ENCODE measurements at places on chromosomes 4 and X.

GRCh38 chr4:185395238-185395955 is at the start of gene LRP2BP:
Gene LRP2BP (minus strand): TSS chr4:185395924. CDS start chr4:185378186, 17,738 bp downstream.
- no peak for DNase-seq

- DNase-seq = no peak
Observed at GRCh38 chr4:184039963-184040383, 134.9 kb downstream of the STOX2 start.

DNA sequence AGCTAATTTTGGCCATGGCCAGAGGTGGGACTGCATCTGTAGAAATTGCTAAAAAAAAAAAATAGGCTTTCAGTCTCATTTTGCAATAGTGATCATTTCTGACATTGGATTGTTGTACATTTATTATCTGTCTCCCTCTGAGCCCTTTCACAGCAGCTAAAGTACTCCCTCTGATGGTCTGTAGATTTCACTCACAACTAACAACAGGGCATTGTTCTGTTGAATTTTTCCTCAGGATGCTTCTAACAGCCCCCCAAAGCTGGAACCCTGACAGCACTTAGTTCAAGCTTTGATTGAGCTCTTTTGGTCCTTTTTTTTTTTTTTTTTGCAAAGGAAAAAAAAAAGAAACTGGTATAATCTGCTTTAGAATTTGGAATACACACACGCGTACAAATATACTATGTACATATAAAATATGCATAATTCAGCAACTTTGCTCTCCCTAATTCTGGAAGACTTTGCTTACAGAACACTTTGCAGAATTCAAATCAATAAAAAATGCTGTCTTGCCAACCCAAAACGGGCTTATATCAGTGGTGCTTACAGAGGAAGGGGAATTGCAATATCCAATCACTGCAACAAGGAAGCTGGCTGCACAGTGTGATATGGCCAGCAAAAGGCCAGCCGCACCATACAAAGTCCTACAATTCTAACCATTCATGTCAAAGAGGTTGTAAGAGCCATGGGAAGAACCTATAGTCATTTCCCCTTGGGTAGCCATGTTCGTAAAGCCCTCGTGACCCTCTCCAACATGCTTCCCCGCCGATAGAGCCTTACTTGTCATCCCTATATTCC is 406.4 kb downstream of the SMARCA1 start:
- DNase-seq = no peak

- no peak for DNase-seq
Observed at GRCh38 chrX:40349251-40349650, 231.5 kb upstream of the ATP6AP2 start.

GRCh38 chrX:13305108-13305507 is 14.7 kb downstream of the ATXN3L start:
- DNase-seq = no peak

Measured in SK-N-SH (cell line).